A549 treated with ZK216348 at 1 μM for 4 hours (cell line): ENCODE measurements at places on chromosomes 13 and 19. TPM values are rescaled to one million over a fixed set of nuclear protein-coding genes. Genes with fewer than 3 reads are reported as not detected.

GGN gene
- total RNA-seq: 0.13 to 0.83 TPM (median 0.40 TPM) in 5 replicates

C19orf67 gene
- total RNA-seq: not detected in 5 replicates

FOSB gene
- 13.5 to 20.1 TPM (median 14.6 TPM) in 5 replicates for total RNA-seq

APOC1 gene
- 106 to 124 TPM (median 109 TPM) in 5 replicates for total RNA-seq

CGB3 gene
- total RNA-seq: not detected in 5 replicates

GPR183 gene
- not detected in 5 replicates for total RNA-seq

ZNF723 gene
- not detected in 5 replicates for total RNA-seq

FFAR1 gene
- not detected in 5 replicates for total RNA-seq

UBE2L5 gene
- total RNA-seq: not detected in 5 replicates

DENND1C gene
- total RNA-seq: 0.13 to 0.27 TPM (median 0.24 TPM) in 4 of 5 replicates, not detected in the other

PTPRS gene
- 15.0 to 34.9 TPM (median 27.3 TPM) in 5 replicates for total RNA-seq
